ENCODE measurements at places on chromosomes 7 and 10.

GRCh38 chr7:91089382-91089963 is 174.8 kb upstream of the FZD1 start:
- no peak for DNase-seq

- DNase-seq: no peak
These were observed 10.2 kb upstream of the GDF2 start for GRCh38 chr10:47311932-47312662.

GRCh38 chr7:23654508-23654907 is 25.5 kb upstream of the FAM221A start:
- no peak for DNase-seq

DNA sequence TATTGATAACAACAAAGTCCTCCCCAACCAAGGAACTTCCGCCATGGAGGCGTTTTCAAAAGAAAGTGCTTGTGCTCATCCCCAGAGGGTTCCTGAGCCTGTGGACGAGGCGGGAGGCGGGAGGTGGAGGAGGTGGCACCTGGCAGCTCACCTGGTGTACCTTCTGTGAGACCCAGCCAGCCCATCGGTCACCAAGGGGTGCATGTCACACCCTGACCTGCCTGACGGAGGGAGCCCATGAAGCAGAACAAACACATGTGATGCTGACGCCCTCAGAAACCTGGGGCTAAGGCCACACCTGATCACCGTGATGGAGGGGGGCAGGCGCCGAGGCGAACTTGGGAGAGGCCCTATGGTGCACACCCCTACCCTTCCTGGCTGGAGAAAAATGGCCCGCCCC is 458.8 kb downstream of the DNAJB6 start:
- no peak for DNase-seq

- DNase-seq: no peak
These were observed 71.3 kb downstream of the PFKFB3 start for GRCh38 chr10:6274040-6274439.

DNA sequence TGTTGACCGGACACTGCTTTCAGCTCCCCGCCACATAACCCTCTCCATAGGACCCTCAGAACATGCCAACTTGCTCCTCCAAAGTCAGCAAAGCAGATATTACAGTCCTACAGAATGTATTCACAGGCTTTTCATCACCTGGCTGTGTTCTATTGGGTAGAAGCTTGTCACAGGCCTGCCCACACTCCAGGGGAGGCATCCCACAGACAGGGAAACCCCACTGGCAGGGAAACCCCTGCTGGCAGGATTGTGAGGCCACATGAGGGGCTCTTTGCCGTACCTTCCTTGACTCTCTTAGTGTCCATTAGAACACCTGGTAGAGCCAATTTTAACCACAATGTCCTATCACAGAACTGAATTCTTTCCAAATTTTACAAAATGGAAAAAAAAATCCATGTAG is 344.2 kb upstream of the MGMT start:
- no peak for DNase-seq
